ENCODE measurements at places on chromosomes 16 and 17.

DNA sequence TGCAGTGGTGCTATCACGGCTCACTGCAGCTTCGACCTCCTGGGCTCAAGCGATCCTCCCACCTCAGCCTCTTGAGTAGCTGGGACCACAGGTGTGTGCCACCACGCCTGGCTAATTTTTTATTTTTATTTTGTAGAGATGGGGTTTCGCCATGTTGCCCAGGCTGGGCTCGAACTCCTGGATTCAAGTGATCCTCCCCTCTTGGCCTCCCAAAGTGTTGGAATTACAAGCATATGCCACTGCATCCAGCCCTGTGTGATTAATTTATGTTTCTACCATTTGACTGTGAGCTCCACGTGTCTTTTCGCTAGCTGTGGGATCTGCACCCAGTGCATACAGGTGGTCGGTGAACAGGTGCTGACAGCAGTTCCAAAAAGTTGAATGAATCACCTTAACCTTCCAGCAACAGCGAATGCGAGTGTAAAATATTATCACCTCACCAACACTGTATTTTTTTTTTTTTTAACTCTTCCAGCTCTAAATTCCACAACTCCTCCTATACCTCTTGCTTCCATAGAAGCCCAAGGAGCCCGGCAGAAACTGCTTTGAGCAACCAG, 484 bp upstream of the NUDT7 start:
- DNase-seq = no peak
- peak overlapping the region; percentile 79 for H3K27ac ChIP-seq
- H3K36me3 ChIP-seq = peaks cover 10% of the 10 kb centered on the region
- no peaks in the 10 kb centered on the region for H3K27me3 ChIP-seq
- peak overlapping the region; percentile 81 for H3K4me3 ChIP-seq

GRCh38 chr16:81810894-81811538, 31.9 kb downstream of the PLCG2 start:
- H3K36me3 ChIP-seq = peaks cover 1% of the 10 kb centered on the region
- peaks cover 2% of the 10 kb centered on the region for H3K27me3 ChIP-seq
- H3K27ac ChIP-seq = no peak overlapping the region
- H3K4me3 ChIP-seq = no peak overlapping the region
- no peak for DNase-seq

DNA sequence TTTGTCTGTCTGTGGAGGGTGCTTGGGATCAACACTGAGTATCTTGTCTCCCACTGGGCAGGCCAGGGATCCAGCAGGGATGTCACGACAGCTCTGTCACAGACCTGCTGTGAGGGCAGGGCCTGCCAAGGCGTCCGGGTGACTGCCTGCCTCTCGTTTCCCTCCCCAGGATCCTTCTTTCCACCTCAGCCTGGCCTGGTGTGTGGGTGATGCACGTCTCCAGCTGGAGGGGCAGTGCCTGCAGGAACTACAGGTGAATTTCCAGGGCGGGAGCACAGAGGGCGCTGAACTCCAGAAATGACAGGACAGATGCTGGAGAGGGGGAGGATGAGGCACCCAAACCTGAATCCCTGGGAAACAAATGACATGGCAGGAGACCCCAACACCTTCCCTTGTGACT, 6.8 kb upstream of the MMP15 start:
- H3K27me3 ChIP-seq = no peaks in the 10 kb centered on the region
- no peak for DNase-seq
- no peak overlapping the region for H3K27ac ChIP-seq
- no peaks in the 10 kb centered on the region for H3K36me3 ChIP-seq
- no peak overlapping the region for H3K4me3 ChIP-seq
- H3K4me1 ChIP-seq = peaks cover 3% of the 10 kb centered on the region

DNA sequence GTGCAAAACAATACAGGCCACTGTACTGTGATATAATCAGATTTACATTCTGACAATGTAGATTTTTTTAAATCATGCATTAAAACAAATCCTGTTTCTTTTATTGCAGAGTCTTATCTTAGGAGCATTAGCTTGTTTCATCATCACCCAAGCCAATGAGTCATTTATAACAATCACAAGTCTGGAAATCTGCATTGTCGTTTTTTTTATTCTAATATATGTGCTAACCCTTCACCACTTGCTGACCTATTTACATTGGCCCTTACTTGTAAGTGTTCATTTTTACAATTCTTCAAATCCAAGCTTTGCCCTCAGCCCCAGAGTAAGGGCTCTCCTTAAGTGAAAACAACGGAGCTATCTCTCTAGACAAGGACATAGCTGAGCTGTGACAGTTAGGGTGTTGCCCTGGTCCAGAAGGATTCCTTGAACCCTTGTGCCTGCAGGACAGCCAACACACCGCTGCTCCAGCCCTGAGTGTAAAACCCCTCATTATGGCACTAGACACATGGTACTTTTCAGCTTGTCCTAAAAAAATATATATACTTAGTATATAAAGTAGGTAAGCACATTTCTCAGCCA, 3.7 kb downstream of the CMTM1 start:
- no peaks in the 10 kb centered on the region for H3K27me3 ChIP-seq
- peaks cover 16% of the 10 kb centered on the region for H3K4me1 ChIP-seq
- DNase-seq = no peak
- H3K36me3 ChIP-seq = peaks cover 26% of the 10 kb centered on the region

- no peak for DNase-seq
- no peak overlapping the region for H3K27ac ChIP-seq
- peaks cover 10% of the 10 kb centered on the region for H3K4me1 ChIP-seq
- no peaks in the 10 kb centered on the region for H3K36me3 ChIP-seq
- H3K4me3 ChIP-seq = no peak overlapping the region
Measured at GRCh38 chr17:47257651-47258339, 4.2 kb downstream of the ITGB3 start.

GRCh38 chr16:25161753-25162367, 50.3 kb downstream of the LCMT1 start:
- no peak overlapping the region for H3K4me3 ChIP-seq
- H3K27me3 ChIP-seq = no peaks in the 10 kb centered on the region
- peaks cover 27% of the 10 kb centered on the region for H3K36me3 ChIP-seq
- no peaks in the 10 kb centered on the region for H3K4me1 ChIP-seq

DNA sequence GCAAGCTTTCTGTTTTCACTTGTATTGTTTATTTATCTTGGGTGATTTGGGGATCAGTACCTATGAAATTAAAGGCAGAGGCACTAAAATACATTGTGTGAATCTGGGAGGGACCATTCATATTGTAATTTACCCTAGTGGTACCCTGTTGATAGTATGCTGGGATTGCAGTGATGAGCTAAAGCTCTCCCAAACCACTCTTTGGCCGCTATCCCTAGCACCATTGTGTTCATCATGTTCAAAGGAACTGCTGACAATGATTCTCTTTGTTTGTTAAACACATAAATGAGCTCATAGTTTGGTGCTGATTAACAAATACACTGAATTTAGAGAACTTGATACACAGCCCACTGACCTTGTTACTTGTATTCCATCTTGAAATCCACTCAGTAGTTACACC, 1469.8 kb downstream of the CDH11 start:
- no peak for DNase-seq
- H3K27me3 ChIP-seq = no peaks in the 10 kb centered on the region
- no peak overlapping the region for H3K4me3 ChIP-seq
- no peak overlapping the region for H3K27ac ChIP-seq
- no peaks in the 10 kb centered on the region for H3K4me1 ChIP-seq

GRCh38 chr17:59696682-59697277, 10.4 kb downstream of the PTRH2 start:
- DNase-seq = no peak
- peak overlapping the region; percentile 75 for H3K27ac ChIP-seq
- H3K4me1 ChIP-seq = peaks cover 50% of the 10 kb centered on the region
- H3K36me3 ChIP-seq = peaks cover 65% of the 10 kb centered on the region

DNA sequence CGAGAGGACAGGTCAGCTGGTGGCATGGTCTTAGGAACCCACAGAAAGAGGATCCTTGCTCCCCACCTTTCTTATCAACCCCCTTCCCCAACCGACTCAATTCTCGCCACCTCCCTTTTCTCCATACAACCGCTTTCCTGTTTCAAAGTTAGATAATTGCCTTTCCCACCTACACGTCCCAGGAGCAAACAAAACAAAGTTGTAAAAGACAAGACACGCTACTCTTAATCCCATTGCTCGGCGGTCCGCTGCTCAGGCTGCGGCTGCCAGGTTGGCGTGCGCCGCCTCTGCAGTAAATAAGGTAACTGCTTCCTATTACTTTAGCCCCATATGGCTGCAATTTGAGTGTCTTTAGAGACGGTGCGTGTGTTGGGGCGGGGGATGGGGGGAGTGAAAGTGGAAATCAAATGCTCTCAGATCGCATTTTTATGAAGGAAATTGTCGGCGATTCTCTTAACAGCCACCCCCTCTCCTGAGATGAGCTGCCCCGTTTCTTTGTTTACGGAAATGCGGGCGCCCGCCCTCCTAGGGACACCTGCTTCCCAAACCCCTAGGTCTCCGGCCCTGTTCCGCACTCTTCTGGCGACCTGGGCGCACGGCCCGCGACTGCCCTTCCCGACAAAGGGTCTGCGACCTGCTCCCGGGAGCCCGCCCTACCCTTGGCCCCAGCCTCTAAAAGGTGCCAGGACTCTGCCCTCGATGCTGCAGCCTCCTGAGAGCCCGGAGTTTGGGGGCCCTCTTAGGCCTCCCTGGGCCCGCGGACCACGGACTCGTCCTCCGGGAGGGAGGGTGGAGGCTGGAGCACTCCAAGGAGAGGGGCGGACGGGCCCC, 3.7 kb upstream of the CBX8 start:
- peaks cover 2% of the 10 kb centered on the region for H3K36me3 ChIP-seq
- H3K4me1 ChIP-seq = peaks cover 44% of the 10 kb centered on the region
- peak overlapping the region; percentile 7 for H3K27ac ChIP-seq
- peak; percentile 77 for DNase-seq
- peak overlapping the region; percentile 17 for H3K4me3 ChIP-seq
- H3K27me3 ChIP-seq = peaks cover 49% of the 10 kb centered on the region

DNA sequence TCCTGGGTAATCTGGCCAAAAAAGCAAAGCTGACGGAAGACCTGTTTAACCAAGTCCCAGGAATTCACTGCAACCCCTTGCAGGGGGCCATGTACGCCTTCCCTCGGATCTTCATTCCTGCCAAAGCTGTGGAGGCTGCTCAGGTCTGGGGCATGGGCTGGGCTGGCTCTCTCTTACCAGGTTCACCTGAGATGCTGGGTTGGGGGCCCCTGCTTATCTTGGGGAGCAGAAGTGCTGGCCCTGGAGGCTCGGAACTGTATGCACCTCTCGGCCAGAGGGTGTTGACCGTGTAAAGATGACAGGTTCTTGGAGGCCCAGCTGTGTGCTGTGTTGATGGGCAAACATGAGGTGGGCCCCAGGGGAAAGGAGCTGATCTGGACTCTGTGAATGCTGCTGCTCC, 40.2 kb downstream of the GPT2 start:
- no peak for DNase-seq
- peaks cover 2% of the 10 kb centered on the region for H3K4me1 ChIP-seq
- no peak overlapping the region for H3K27ac ChIP-seq
- no peaks in the 10 kb centered on the region for H3K27me3 ChIP-seq
- H3K4me3 ChIP-seq = no peak overlapping the region

DNA sequence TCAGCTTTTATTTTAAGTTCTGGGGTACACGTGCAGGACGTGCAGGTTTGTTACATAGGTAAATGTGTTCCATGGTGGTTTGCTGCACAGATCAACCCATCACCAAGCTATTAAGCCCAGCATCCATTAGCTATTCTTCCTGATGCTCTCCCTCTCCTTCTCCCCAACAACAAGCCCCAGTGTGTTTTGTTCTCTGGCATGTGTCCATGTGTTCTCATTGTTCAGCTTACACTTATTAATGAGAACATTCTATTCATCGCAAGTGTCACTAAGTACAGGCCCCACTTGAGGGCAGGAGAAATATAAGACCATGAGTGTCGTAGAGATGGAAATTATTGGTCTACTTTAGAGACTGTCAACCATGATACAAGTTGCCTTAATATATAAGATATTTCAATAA, 615.1 kb downstream of the CDH8 start:
- H3K4me3 ChIP-seq = no peak overlapping the region
- DNase-seq = no peak
- no peaks in the 10 kb centered on the region for H3K27me3 ChIP-seq
- no peak overlapping the region for H3K27ac ChIP-seq
- no peaks in the 10 kb centered on the region for H3K36me3 ChIP-seq

GRCh38 chr17:33375103-33375502, 82.0 kb upstream of the ASIC2 start:
- H3K27me3 ChIP-seq = peaks cover 13% of the 10 kb centered on the region
- H3K36me3 ChIP-seq = no peaks in the 10 kb centered on the region
- DNase-seq = no peak
